ENCODE measurements at places on chromosomes 12 and 14. TPM values are rescaled to one million over a fixed set of nuclear protein-coding genes. Genes with fewer than 3 reads are reported as not detected.

DNA sequence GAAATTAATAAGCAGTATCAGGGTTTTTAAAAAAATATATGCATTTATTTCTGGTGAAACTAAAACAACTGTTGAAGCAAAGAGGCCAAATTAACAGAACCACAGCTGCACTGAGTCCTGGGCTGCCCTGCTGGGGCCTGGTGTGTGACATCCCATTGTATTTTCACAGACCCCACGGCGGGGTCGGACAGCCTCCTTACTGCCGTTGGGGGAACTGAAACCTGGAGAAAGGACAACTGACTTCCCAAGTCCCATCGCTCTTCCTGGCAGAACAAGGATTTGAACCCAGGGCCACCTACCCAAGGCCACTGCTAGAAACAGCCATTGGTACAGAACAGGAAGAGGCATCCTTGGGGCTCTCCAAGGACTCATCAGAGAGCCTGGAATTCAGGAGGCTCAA lies 114.8 kb upstream of the SFSWAP start:
- no peak for DNase-seq

DNA sequence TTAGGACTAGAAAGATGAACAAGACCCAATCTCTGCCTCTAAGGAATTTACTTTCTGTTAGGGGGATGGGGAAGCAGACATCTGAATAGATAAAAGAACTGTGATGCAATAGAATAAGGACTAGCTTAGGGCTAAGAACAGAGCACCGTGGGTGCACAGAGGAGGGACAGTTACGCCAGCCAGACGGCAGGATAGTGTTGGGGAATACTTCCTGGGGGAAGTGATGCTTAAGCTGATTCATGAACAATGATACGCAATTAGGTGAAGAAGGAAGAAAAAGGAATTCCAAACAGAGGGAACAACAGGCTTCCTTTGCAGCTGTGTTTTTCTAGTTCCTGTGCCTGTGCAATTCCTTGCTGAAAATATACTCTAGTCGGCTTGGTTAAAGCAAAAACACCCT lies 501.1 kb downstream of the APAF1 start:
- no peak for DNase-seq

DNA sequence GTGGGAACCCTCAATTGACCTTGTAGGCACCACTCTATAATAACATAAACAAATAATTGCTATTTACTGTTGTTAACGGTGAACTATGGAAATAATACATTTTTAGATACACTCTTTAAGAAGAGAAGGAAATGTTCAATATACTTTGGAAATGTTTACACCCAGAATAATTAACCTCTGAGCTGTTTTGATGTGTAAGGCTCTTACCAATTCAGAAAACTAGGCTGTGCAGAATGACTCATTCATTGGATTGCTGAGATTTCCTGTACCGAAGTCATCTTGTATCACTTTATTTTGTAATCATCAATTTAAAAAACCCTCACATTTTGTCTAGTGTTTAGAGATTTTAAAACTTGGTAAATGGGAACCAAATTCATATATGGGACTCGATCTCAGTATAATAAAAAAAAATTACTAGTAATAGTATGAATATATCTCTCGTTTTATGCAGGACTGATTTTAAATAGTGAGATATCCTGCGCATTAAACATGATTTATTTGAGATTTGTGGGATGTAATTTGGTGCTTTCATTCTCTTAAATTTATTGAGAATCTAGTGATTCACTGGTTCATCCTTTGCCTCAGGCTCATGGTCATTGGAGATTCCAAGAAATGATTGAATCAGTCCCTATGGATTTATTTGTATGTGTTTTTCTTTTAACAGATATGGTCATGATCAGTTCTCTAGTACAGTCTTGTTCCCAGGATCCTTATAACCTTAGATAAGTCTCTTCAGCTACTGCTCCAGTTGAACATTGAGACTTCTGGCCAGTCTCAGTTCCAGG lies 3.9 kb downstream of the SAMD4A start:
- no peak for DNase-seq

DNA sequence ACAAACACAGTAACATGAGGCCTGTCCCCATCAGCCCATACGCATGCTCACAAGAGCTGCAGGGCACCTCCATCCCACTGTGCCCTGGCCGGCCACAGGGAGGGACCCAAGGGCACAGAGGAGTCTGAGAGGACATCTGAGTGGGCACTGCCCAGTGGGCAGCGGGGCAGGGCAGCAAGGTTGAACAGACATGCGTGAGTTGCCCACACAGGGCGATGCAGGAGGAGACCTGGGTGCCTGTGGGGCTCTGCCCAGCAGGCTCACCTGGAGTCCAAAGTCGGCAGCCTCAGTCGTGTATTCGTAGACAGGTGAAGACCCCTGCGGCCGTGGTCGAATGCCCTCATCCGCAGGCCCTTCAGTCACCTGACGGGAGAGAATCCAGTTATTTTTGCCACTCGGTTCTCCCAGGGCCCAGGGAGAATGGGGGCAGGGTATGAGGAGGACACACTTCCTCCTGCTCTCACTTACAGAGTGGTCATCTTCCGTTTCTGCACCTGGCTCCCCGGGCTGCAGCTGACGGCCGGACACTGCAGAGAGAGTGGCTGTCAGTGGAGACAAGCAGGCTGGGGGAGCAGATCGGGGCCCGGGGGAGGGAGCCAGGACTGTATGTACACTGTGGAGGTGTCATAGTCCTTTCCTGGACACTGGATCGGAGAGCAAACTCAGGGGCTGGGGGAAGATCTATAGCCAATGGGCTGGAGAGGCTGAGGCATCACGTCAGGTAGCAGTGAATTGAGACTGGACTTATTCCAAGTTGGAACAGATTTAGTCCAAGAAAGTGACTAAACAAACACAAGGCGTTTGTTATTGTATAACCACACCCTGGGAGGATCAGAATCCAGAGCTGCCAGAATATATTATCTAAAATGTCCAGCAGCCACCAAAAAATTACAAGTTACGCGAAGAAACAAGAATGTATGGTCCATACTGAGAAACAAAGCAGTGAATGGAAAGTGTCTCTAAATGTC lies 20.7 kb downstream of the AHNAK2 start:
- DNase-seq = no peak

DNA sequence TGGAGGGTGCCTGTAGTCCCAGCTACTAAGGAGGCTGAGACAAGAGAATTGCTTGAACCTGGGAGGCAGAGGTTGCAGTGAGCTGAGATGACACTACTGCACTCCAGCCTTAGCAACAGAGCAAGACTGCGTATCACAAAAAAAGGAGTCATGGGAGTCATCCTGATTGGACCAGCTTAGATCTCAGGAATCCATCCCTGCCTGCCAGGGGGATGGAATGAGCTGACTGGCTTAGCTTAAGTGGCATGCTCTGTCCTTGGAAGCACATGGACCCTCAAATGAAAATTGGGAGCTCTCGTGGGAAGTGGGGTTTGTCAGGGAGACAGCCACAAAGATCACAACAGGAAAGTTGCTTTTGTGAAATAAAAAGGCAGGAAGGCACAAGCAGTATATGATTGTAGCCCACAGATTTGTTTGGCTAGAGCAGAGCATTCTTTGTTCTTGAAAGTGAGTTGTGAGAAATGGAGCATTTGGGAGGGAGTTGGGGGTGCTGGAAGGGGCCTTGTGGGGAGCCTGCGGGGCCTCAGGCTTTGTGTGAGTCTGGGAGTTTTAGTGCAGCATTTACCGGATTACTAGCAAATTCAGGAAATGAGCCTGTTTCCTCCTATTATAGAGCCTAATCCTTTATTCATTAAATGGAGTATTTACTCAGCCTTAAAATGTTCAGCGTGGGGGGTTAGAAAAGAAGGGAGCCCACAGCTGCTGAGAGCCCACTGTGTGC lies 30.7 kb downstream of the DGLUCY start:
- DNase-seq = no peak

- no peak for DNase-seq
Measured at GRCh38 chr14:24863968-24864684, 185.8 kb downstream of the STXBP6 start.

The SLC2A14 gene
- polyA plus RNA-seq = 39.0 TPM

The GPX2 gene
- polyA plus RNA-seq = 417 TPM

The SRRM4 gene
- not detected for polyA plus RNA-seq
